ENCODE measurements at places on chromosomes 12 and 14.

DNA sequence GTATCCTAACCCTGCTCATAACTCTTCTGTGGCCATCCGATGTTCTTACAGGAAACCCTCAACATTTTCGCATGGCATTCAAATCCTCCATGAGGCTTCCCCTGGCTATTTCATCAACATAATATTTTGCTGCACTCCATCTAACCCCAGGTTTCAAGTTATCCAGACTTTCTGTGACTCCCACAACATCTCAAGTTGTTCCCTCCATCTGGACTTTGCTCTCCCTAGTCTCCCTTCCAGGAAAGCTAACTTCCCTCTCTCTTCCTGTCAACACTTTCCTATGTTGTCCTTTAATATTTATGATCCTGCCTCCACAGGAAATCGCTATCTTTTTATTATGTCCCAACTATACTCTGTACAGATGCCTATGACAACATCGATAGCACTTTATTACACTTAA is 146.1 kb downstream of the METTL25 start:
- DNase-seq: no peak

GRCh38 chr12:42945927-42946326 is 356.4 kb upstream of the PRICKLE1 start:
- DNase-seq: no peak

DNA sequence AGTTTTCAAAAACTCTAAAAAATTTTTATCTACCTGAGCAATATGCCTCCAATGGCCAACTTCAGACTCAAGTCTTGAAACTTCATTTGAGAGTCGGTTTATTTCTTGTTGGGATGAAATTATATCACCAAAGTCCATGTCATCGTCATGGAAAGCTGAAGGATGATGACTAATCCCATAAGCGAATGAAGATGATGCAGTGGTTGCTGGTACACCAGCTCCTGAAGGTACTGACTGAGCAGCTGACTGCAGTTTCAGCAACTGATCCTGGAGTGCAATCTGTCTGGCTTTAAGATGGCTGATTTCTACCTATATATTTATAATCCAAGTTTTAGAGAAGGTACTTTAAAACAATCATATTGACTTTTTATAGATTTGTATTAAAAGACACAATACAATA is 18.3 kb downstream of the TRIP11 start:
- no peak for DNase-seq

- DNase-seq: no peak
These were observed 211.1 kb downstream of the GLT1D1 start for GRCh38 chr12:129064209-129064855.

- DNase-seq: no peak
These were observed 2.9 kb downstream of the SPX start for GRCh38 chr12:21528953-21529352.

- DNase-seq: no peak
These were observed 144.3 kb downstream of the MED13L start for GRCh38 chr12:116133149-116133548.

GRCh38 chr12:75585330-75585729 is 73.9 kb upstream of the KRR1 start:
- DNase-seq: peak; percentile 84

- no peak for DNase-seq
These were observed 74.5 kb upstream of the ATF7IP start for GRCh38 chr12:14290951-14291350.

GRCh38 chr12:121579981-121580868 is 598 bp downstream of the KDM2B start:
- peak; percentile 32 for DNase-seq

DNA sequence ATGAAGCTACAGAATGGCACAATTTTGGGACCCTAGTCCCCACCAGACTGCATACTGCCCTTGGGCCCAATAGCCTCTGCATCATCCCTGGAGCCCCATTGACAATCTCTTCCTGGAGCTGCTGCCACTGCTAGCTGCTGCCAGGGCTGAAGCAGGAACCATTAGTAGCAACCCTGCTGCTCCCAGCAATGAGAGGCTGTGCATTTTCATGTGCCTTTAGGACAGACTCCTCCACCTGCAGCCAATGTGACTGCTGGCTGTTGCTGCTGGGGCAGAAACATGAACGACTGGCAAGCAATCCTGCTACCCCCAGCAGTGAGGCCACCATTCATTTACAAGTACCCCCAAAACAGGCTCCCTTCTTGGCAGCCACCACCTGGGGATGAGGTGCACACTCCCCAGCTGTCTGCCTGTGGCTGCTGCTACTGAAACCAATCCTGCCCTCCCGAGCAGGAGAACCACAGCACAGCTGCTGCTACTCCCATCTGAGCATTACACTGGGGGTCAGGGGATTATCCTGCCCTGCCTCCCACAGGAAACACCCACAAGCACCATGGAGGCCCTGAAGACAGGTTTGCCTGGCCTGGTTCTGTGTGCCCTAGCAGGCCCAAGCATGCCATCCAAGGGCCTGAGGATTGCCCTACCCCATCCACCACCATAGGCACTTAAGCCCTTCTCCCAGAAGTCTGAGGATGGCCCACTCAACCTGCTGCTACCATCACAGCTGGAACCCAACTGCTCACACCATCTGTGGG is 181.0 kb downstream of the MYRFL start:
- DNase-seq: no peak

GRCh38 chr12:12646483-12647072 is 34.9 kb downstream of the CREBL2 start:
- DNase-seq: no peak
